ENCODE measurements at places on chromosomes 3 and 15.
A peak's percentile ranks its signal among the peaks of the same experiment; 100 is the strongest.

DNA sequence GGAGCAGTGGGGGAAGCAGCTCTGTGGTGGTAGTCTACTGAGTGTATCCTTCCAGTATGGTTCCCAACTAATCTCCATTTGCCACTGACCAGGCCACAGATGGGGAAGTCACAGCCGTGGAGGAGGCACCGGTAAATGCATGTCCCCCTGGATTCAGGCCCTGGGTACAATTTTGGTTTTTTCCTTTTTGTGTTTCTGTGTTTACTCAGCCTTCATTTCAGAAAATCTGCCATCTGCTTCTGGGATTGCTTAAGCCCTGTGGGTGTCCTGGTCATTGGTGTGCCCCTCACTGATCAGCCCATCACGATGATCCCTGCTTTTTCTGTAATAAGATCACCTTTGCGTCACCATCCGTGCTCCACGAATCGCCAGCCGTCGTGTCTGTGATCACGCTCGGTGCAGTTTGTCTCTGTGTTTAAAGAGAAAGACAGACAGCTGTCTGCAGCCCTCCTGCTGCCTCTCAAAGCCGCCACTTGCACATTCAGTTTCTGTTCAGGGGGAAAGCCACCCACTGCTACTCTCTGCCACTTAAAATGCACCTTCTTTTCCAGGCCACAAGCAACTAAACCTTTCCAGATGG lies 68.9 kb downstream of the DNASE1L3 start:
- DNase-seq: no peak

DNA sequence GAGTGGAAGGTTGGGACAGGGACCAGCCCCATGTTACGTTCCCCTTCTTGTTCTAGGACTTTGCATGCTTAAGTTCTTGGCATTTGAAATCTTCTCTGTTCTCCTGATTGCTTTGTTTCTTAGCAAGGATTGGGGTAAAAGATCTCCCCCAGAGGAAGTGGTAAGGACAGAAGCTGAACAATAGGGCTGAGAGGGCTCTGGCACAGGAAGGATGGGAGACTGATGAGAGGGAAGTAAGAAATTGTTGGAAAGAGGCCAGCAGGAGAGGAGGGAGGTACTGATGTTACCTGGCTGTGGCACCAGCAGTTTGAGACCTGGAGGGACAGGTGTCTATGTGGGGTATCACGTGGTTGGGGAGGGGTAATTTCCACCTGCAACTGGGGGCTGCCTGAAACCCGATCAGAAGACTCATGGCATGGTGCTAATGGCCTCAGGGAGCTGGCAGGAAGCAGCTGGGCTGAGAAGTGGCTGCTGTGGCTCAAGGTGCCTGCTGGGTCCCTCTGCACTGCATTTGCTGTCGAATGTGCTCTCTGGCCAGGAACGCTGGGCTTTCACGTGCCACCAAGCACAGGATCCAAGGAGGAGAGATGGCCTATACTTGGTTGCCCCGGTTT lies 108.4 kb downstream of the LSM3 start:
- no peak for DNase-seq

GRCh38 chr15:23881291-23881690 lies 194.2 kb upstream of the NDN start:
- DNase-seq: no peak

GRCh38 chr3:13301286-13301987 lies 118.7 kb downstream of the NUP210 start:
- no peak for DNase-seq

GRCh38 chr15:56683908-56684307 lies 49.4 kb downstream of the ZNF280D start:
- no peak for DNase-seq

GRCh38 chr3:77562089-77562488 lies 522.2 kb downstream of the ROBO2 start:
- DNase-seq: no peak

- no peak for DNase-seq
These were observed 720.6 kb upstream of the CBLB start for GRCh38 chr3:106589311-106589942.

DNA sequence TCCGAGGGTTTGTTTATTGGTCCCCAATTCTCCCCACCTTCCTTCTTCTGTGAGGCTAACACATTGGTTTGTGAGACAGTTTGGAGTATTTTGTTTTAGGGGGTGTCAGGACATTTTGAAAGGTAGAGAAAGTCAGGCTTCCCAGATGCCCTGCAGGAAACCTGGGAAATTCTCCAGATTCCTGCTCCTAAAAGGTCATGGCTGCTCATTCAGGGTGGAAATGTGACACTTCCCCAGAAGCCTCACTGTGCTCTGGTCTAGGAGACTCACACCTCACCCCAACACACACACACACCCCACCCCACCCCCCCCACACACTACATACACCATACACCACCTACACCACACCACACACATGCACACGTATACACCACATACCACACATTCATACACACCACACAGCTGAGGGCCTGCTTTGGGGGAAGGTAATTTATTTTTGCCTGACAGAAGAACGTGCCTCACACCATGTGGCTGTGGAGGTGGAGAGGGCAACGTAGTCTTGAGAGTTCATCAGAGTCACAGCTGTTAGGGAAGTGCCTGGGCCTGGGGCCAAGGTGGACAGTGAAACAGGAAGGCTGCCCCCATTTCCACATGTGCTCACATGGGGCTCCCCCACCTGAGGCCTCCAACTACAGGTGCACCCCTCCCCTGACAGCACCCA lies 40.4 kb upstream of the LIMD1 start:
- DNase-seq: no peak

GRCh38 chr15:65553691-65554090 lies 23.4 kb downstream of the HACD3 start:
- no peak for DNase-seq

DNA sequence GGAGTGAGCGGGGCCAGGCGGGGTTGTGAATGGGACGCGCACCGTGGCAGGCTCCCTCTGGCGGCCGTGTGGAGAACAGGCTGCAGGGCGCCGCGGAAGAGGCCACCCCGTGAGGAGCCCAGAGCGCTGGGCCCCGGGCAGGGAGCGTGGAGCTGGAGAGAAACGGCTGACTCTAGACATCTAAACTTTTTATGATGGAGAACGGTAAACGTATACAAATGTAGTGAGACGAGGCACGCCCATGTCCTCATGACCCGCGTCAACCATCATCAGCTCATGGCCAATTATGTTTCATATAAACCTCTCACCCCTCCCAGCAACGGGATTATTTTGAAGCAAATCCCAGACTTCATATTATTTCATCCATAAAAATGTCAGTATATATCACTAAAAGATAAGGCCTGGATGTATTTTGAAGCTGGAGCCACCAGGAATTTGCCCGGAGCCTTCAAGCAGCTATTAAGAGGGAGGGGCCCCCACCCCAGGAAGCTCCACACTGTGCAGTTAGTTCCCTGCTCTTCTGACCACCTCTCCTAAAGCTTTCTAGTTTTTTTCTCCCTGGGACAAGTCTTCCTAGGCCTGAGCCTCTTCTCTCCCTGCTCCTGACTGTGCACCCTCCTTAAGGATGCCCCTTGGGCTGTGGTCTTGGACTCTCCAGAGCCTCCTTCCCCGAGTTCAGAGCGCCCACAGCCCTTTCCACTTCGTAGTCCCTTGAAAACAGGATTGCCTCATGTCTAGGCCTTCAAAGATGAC lies 149.5 kb downstream of the SMAD6 start:
- peak; percentile 88 for DNase-seq

DNA sequence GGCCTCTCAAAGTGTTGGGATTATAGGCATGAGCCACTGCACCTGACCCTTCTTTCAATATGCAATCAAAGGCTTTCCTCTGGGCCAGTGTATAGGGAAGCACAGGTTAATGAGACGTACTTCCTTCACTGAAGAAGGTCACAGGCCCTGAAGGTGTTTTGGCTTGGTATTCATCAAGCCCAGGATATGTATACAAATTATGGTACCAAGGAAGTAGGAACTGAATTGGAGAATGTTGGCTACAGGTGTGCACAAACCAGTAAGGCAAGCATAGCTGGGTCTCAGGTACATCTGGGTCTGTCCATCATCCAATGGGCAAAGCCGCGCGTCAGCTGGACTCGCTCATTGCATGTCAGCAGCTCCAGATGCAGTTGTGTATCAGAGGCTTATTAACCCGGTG lies 237.9 kb downstream of the ADAMTS17 start:
- DNase-seq: no peak

DNA sequence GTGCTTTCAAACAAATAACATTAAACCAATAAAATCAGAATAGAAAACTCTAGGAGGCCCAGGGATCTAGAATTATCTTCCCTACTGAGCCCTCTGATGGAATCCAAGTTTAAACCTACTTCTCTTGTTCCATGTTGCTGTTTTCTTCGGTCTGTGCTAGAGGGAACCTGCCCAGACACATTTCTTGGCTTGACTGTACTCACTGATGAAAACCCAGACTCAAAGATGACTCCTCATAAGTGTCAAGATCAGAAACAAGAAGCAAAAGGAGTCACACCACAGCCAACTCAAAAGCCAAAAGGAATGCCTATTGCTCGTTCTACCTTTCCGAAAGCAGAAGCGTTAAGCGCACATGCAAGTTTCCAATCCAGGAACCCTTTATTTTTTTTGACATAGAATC lies 31.6 kb downstream of the SCAP start:
- no peak for DNase-seq

GRCh38 chr3:42960282-42960681 lies 18.8 kb upstream of the GASK1A start:
- no peak for DNase-seq

GRCh38 chr3:176807938-176808337 lies 389.3 kb downstream of the TBL1XR1 start:
- DNase-seq: no peak

DNA sequence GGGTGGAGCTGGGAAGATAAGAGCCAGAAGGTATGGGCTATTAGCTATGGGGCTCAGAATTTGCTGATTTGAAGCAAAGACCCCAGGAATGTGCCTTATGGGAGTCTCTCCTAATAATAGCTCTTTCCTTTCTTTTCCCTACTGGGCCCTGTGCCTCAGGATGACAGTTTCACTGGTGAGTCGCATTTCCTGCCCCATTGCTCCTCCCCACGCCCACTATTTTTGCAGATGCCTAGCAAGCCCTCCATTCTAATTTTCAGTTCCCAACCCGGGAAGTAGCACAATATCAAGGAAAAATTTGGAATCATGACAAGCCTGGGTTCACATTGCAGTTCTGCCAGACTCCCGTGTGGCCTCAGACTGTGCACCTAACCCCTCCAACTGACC lies 583 bp downstream of the IL17RE start:
- no peak for DNase-seq

DNA sequence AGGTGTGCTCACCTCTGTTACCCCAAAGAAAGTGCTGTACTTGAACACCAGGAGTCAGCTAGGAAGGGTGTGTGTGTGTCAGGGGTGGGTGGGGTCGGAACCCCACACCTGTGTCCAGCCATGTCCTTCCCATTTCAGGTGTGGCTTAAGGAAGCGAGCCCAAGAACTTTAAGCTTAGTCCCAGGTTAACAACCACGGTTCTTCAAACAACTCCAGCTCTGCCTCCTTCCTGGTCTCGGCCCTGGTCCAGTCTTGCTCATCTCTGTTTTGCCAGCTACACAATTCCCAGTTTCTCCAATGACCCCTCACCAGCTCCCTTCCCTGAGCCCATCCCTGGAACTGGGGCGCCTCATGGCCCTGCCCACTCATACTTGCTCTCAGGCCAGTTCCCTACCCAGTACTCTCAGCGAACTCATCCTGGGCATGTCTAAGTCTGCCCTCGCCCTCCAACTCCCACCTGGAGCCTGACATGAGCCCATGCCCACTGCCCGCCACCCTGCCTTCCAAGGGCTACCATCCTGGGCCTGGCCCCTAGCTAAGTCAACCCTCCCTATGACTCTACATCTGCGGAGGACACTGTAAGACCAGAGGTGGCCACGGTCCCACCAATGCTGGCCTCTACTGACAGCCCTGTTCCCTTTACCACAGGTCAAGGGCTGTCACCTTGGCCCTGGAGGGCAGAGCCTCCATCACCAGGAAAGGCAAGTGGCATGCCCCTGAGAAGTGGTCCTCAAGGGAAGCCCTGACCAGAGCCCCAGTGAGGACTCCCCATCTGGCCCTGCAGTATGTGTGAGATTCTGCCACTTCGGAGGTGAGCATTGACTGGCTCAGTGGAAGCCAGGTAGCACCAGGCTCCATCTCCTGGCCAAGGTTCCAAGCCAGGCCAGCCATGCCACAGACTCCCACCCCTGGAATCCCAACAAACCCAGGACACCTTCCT lies 9.2 kb downstream of the POC1A start:
- no peak for DNase-seq

- DNase-seq: no peak
These were observed 339.2 kb downstream of the SOX2 start for GRCh38 chr3:182050932-182051331.

DNA sequence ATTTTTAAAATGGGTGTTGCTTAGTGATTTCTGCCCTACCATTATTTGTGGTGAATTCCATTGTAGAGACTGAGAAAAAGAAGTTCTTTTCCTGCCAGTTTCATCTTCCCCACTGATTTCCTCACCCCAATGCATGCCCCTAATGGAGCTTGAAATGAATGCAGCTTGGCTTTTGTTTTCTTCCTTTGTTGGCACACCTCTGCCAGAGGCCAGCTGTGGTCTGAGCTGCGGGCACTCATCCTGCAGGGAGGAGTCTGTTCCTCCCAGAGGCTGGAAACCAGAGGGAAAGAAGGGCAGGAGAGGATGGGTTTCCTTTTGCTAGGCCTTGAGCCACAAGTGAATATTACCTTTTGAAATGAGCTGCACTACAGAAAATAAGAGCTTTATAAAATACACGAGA lies 9.3 kb upstream of the ST8SIA2 start:
- no peak for DNase-seq

All from neural crest cell (in vitro differentiated cells).